Right lobe of liver (tissue), 6 donors: ENCODE measurements at places on chromosomes 3 and 15.

GRCh38 chr3:154758109-154758868 lies 321.8 kb upstream of the MME start:
- H3K27me3 ChIP-seq: no peaks in the 10 kb centered on the region
- H3K27ac ChIP-seq: no peak overlapping the region

- H3K36me3 ChIP-seq: no peaks in the 10 kb centered on the region
- H3K27me3 ChIP-seq: no peaks in the 10 kb centered on the region
- DNase-seq: no peak
- no peak overlapping the region for H3K27ac ChIP-seq
- H3K4me1 ChIP-seq: no peaks in the 10 kb centered on the region
Measured at GRCh38 chr3:178140531-178141304, 395.5 kb upstream of the KCNMB2 start.

GRCh38 chr3:171876680-171877147 lies 33.6 kb downstream of the TMEM212 start:
- H3K27me3 ChIP-seq: no peaks in the 10 kb centered on the region
- no peak for DNase-seq
- H3K36me3 ChIP-seq: no peaks in the 10 kb centered on the region

- no peak for DNase-seq
- no peak overlapping the region for H3K4me3 ChIP-seq
- H3K36me3 ChIP-seq: no peaks in the 10 kb centered on the region
- H3K27me3 ChIP-seq: no peaks in the 10 kb centered on the region
Measured at GRCh38 chr15:59329570-59330350, 42.9 kb downstream of the MYO1E start.

DNA sequence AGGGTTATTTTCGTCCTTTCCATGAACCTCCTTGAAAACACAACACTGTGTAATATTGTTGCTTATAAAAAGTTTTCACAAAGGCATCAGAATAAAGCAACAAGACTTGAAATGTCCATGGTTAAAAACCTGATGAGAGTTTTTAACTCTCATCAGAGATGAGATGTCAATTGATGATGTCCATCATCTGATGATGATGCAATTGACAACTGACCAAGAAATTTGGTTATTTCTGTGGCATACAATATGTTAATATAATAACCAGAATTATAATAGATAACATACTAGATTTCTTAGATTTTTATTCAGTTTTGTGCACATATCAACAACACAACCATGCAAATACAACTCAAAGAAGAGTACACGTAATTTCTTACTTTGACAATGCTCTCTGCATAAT lies 15.5 kb upstream of the FNDC3B start:
- H3K36me3 ChIP-seq: no peaks in the 10 kb centered on the region
- no peaks in the 10 kb centered on the region for H3K4me1 ChIP-seq
- H3K4me3 ChIP-seq: no peak overlapping the region
- no peak for DNase-seq

DNA sequence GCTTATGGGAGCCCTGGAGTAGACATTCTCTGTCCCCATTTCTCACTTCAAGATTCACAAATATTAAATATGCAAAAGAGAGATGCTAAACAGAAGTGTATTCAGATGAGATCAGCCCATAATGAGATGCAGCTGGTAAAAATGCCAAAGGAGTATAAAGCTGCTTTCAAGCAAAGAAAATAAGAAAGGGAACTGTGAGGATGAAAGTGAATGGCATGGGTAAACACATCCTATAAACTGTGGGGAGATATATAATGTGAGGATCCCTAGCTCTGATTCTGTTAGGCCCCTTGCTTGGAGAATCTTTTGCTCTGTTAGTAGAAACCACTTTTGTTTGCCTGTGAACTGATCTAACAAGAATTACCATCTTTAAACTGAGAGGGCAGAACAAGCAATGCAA lies 396.6 kb downstream of the SOX2 start:
- DNase-seq: no peak
- no peak overlapping the region for H3K27ac ChIP-seq

DNA sequence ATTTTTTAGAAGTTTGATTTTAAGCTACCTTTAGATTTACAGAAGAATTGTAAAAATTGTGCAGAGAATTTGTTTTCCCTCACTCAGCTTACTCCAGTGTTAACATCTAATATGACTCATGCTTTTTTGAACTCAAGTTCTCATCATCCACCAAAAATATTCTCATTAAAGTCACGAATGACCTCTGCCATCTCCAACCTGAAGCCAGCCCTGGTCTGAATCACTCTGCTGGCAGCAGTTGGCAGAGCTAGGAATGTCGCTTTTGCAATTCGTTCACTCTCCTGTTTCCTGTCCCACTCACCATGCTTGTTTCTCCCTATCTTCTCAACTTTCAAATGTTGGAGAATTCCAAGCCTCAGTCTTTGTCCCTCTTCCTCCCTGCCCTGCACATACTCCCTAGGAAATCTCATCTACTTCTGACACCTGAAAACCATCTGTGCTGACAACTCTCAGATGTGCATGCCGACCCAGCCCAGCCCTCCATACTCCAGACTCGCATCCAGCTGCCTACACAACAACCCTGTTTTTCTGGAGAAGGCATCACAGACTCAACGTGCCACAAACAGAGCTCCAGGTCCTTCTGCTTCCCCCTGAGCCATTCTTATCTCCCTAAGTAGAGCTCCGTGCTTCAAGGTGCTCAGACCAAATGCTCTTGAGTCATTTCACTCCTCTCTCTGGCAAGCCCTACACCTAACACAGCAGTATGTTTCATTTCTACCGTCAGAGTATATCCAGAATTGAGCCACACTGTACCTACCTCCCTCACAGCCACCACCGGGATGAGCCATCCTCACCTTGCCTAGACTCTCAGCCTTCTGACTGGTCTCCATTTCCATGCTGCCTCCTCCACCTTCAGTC lies 24.9 kb downstream of the PRR23E start:
- no peaks in the 10 kb centered on the region for H3K4me1 ChIP-seq
- no peak for DNase-seq
- no peaks in the 10 kb centered on the region for H3K27me3 ChIP-seq
- H3K36me3 ChIP-seq: no peaks in the 10 kb centered on the region
- no peak overlapping the region for H3K4me3 ChIP-seq

GRCh38 chr15:87362531-87362930 lies 894.0 kb downstream of the NTRK3 start:
- H3K27me3 ChIP-seq: no peaks in the 10 kb centered on the region
- no peaks in the 10 kb centered on the region for H3K36me3 ChIP-seq
- no peaks in the 10 kb centered on the region for H3K4me1 ChIP-seq
- H3K27ac ChIP-seq: no peak overlapping the region
- no peak for DNase-seq
- H3K4me3 ChIP-seq: no peak overlapping the region

DNA sequence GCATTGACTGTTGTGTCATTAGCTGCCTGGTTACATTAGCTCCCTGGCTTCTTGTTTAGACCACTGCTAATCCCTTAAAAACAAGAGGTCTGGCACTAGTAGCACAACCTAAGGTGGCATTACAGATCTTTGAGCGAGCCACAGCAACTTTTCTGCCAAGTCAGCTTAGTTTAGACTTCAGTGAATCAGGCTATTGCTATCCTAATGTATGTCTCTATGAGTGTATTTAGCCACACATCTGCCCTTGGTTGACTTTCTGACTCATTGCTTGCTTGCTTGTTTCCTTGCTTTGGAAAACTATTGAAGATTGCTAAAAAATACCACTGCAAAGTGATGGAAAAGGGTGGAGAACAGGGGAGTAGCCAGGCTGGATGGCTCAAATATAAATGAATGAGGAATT lies 50.2 kb downstream of the CHP1 start:
- no peak overlapping the region for H3K27ac ChIP-seq
- H3K27me3 ChIP-seq: no peaks in the 10 kb centered on the region
- no peak overlapping the region for H3K4me3 ChIP-seq
- H3K36me3 ChIP-seq: peaks cover 40% of the 10 kb centered on the region
- peaks cover 7% of the 10 kb centered on the region for H3K4me1 ChIP-seq

DNA sequence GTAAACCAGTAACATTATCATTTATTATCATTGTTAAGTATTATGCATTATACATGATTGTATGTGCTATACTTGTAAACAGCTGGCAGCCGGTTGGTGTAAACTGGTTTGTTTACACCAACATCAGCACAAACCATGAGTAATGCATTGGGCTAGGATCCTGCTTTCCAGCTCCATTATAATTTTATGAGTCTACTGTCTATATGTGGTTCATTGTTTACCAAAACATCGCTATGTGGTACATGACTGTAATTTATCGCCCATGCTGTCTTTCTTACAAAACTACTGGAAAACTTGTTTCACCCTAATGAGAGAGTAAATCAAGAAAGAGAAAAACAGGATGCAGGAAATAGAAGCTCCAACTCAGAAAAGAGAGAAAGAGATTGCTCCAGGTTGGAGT lies 224.8 kb upstream of the CBLB start:
- no peaks in the 10 kb centered on the region for H3K4me1 ChIP-seq
- H3K4me3 ChIP-seq: no peak overlapping the region
- DNase-seq: no peak

DNA sequence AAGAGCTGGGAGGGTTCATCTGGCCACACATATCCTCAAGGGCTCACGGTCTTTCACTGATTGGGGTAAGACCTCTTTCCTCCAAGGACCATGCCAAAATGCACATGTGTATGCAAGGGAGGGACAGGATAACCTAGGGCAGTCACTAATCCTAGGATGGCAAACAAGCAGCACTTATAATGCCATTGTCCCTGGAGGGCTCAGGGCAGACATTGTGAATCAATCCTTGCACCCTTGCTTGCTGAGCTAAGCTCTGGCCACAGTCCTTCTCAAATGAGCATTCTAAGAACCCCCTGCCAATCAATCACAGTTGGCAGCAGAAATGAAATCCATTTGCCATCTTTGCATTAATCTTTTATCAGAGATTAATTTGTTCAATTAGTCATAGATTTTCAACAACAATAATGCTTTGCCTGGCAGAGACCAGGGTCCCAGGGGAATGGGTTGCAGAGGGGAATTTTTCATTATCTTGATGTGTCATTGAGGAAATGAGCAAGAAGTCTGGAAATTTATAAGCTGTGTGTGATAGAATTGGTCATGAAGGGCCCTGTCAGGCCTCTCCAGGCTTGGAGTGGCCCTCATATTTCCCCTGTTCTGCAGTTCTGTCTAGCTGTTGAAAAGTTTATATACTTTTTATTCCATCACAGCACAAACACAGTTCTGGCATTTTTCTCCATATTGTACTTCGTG lies 57.2 kb upstream of the KY start:
- no peak for DNase-seq
- no peaks in the 10 kb centered on the region for H3K4me1 ChIP-seq
- H3K27ac ChIP-seq: no peak overlapping the region
- H3K4me3 ChIP-seq: no peak overlapping the region
- no peaks in the 10 kb centered on the region for H3K27me3 ChIP-seq

DNA sequence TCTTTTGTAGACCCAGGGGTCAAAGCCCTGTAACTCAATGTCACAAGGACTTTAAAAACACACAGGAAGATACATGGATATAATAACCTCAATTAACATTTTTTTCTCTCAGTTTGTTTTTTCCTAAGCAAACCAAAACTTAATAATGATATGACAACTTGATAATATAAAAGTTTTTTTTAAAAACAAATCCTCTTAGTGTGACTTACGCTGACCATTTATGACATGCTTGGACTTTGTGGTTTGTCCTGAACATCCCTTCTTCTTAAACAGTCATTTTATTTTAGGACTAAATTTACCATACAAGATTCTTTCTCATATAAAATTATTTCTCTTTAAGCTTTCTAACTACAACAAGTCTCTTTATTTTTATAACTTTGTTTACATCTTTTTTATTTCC lies 25.4 kb upstream of the FAM3D start:
- no peak overlapping the region for H3K4me3 ChIP-seq
- H3K27me3 ChIP-seq: no peaks in the 10 kb centered on the region
- no peak for DNase-seq
- H3K27ac ChIP-seq: no peak overlapping the region
- H3K36me3 ChIP-seq: no peaks in the 10 kb centered on the region

- no peak overlapping the region for H3K4me3 ChIP-seq
- no peak for DNase-seq
- no peaks in the 10 kb centered on the region for H3K36me3 ChIP-seq
- H3K4me1 ChIP-seq: peaks cover 13% of the 10 kb centered on the region
- no peak overlapping the region for H3K27ac ChIP-seq
- H3K27me3 ChIP-seq: no peaks in the 10 kb centered on the region
Measured at GRCh38 chr3:72614394-72615074, 233.7 kb downstream of the SHQ1 start.

GRCh38 chr3:40258555-40258954 lies 51.0 kb upstream of the EIF1B start:
- H3K4me1 ChIP-seq: no peaks in the 10 kb centered on the region
- no peaks in the 10 kb centered on the region for H3K36me3 ChIP-seq
- no peaks in the 10 kb centered on the region for H3K27me3 ChIP-seq
- no peak overlapping the region for H3K27ac ChIP-seq

DNA sequence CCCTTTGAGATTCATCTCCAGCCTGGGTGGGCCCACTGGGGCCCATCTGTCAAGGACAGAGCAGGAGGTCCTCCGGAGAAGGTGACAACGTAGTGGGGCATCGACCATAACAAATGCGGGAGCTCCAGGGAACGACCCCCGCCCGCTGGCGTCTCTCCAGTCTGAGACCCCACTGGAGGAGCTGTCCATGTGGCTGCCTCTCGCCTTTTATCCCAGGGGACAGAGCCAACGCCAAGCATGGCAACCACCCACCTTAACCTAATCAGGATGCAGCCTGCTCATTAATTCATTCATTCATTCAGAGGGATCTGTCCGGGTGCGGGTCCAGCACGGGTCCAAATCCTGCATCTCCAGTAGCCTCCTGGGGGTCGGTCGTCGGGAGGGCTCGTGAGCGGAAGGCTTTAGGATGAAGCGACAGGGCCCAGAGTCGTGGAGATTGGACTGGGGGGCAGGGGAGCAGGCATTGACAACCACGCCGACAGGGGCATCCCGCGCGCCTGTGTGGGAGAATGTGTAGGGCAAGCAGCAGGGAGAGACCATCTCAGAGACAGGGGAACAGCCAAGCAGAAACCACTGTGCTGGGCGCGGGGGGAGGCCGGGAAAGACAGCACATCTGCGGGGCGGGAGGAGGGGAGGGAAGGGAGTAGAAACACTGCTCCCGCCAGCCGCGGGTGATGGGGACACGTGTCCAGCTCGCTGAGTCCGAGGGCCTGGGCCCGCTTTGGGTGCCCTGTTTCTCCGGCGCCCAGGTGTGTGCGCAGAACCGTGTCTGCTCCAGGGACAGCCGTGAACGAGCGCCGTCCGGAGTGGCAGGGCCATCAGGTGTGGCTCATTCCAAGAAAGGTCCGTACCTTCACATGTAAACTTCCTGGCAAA lies 1.9 kb downstream of the PIGZ start:
- H3K27ac ChIP-seq: no peak overlapping the region
- no peak overlapping the region for H3K4me3 ChIP-seq
- no peaks in the 10 kb centered on the region for H3K27me3 ChIP-seq
- no peaks in the 10 kb centered on the region for H3K36me3 ChIP-seq
- no peaks in the 10 kb centered on the region for H3K4me1 ChIP-seq

GRCh38 chr3:188598894-188599293 lies 444.9 kb downstream of the LPP start:
- no peak overlapping the region for H3K4me3 ChIP-seq
- no peaks in the 10 kb centered on the region for H3K4me1 ChIP-seq
- no peaks in the 10 kb centered on the region for H3K27me3 ChIP-seq

GRCh38 chr3:57923752-57924151 lies 84.5 kb upstream of the FLNB start:
- DNase-seq: no peak
- no peaks in the 10 kb centered on the region for H3K27me3 ChIP-seq
- H3K4me3 ChIP-seq: no peak overlapping the region
- H3K27ac ChIP-seq: no peak overlapping the region
- H3K4me1 ChIP-seq: no peaks in the 10 kb centered on the region
